RPMI7951 (cell line): ENCODE measurements at places on chromosomes 16 and 17.

DNA sequence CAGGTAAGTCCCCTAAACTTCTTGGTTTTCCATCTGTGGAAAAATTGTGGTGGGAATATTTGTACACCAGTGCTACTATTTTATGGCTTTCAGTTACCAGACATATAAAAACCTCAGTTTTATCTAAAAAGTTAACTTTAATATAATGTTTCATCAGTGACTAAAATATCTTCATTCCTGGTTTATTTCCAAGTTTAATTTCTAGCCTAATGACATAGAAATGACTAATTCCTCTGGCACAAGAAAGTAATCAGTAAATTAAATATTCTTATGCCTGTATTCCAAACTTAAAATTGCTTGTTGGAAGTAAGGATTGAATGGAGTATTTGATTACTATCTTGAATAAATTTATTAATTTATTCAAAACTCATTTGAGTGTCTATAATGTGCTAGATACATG, 757.0 kb downstream of the CDH11 start:
- no peak for DNase-seq

GRCh38 chr17:40598619-40599467, 33.6 kb upstream of the CCR7 start:
- DNase-seq: no peak

- no peak for DNase-seq
These were observed 103.5 kb downstream of the ABCC1 start for GRCh38 chr16:16052916-16053315.

DNA sequence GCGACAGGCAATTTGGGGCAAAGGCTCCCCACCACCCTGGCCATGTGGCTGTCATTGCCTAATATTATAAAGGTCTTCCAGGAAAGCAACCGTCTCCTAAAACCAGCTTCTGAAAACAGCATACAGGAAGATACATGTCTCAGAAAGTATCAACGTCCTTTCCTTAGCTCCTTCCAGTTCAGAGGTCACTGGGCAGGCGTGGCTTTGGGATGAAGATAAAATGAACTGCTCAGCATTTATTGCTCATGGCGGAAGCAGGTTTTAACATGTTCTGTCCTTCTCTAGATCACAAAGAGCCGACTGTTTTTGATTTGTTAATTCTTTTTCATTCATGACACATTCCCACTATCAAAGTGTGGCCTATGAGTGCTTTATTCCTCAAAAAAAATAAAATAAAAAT, 8.0 kb downstream of the CFAP20 start:
- no peak for DNase-seq

DNA sequence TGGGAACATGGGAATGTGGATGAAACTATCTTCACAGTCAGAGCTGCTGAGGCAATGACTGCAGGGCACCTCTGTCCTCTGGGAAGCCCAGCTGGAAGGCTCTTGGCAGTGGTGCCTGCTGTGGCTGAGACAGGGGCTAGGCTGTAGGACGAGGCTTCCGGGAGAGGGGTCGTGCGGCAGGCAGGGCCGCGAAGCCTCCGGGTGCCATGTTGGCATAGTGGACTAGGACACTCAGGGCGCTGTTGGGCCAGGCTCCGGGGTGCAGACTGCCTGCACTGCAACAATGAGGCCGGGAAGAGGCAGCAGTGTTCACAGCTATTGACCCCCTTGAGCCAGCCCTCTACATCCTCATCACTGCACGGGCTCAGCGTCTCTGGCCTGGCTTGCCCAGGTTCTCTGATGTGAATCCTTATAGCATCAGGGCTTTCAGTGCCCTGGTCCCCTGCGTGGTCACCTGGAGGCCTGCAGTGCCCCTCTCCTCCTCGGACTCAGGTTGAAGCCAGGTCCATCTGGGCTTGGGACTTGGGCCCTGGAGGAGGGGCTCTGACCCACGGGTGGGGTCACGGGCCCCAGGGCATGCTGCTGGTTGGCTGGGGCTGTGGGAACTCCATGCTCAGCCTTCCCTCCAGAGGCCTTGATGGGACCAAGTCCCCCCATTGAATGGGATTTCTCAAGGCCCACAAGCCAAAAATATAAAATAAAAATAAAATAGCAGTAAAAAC, 91.6 kb downstream of the TNFRSF13B start:
- DNase-seq: no peak

- peak; percentile 56 for DNase-seq
These were observed 51.3 kb downstream of the ZFP90 start for GRCh38 chr16:68590201-68590994.

DNA sequence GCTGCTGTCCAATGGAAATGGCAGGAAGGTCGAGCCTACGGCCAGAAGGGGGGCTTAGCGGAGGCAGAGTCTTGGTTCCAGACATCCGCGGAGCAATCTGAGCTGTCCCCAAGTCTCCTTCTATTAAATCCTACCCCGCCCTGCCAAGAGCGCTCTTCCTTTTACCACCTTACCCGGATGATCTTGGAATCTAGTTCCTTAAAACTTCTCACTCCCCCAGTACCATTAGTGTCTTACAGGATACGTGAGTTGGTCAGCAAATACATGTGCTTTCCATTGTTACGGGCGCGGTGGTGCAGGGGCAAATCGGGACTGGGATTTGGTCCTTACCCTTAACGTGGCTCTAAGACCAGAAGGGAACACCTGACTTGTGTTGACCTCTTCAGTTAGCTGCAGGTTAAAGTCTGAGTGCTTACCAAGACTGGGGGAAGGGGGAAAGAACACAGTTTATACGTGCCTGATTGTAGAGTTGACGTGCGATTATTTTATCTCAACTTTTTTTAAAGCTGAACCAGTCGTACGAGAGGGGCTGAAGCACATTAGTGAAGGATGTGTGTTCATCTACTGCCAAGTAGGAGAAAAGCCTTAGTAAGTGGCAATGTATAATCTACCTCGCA, 495 bp downstream of the TXNDC17 start:
- DNase-seq: no peak

DNA sequence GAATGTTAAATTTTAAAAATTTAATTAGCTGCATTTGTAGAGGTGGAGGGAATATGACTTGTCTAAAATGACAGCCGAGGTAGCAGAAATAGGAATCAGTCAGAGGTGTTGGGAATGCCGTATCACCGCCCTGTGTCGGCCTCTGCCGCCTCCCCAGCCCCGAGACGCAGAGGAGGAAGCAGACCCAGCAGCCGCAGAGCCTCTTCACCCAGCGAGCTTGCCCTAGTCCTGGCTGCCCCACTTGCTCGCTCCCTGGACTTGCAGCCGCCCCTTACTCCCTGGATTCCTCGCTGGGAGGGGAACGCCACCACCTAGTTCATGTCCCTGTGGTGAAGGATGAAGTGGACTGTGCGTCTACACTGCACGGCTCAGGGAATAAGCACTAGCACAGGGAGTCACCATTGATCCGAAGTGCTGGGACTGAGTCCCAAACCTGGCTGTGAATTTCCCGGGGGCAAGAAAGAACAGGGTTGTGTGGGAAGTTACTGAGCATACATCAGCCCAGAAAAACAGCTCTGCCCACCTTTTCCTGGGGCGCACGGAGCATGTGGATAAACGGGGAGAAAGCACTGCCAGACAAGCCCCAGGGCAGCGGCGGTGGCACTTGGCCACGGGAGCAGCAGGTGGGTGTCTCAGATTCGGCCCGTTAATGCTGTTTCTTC, 76.8 kb downstream of the RPTOR start:
- no peak for DNase-seq

GRCh38 chr16:85872734-85873133, 26.2 kb upstream of the IRF8 start:
- DNase-seq: no peak

- DNase-seq: peak; percentile 83
These were observed 181.2 kb upstream of the AXIN2 start for GRCh38 chr17:65742403-65743307.

DNA sequence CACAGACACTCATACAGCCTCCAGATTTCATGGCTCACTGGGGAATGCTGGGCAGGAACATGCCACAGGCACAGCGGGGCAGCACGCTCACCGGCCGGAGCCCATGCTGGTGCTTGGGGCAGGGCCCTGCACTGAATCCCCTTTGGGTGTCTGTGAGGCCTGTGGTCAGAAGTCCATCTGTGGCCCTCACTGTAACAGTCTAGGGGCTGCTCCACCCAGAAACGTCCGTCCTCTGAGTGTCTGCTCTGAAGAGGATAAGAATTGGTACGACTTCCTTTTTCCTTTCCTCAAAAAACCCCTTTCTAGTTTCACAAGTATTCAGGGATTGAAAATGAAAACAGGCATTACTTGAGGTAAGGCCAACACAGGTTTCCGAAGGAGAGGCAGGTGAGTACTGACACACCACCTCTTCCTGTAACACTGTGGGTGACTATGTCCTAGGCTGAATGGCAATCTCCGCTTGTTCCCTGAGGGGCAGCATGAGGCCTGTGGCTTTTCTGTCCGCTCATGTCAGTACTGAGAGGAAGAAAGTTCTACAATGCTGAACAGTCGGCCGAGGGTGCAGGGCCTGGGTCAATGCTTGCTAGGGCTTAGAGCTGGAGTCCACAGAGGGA, 42.5 kb downstream of the TMEM11 start:
- no peak for DNase-seq

- DNase-seq: peak; percentile 45
These were observed 71.8 kb downstream of the PRKCA start for GRCh38 chr17:66373944-66374817.

DNA sequence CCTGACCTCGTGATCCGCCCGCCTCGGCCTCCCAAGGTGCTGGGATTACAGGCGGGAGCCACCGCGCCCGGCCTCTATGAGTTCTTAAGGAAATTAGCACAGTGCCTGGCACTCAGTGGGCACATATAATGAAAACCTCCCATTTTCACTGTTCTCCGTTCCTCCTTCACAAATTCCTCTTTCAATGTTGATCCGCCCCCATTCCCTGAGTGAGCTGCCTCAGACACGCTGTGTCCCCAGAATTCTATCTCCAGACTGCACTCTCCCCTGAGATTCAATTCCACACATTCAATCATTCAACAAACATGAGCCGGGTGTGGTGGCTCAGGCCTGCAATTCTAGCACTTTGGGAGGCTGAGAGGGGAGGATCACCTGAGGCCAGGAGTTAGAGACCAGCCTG, 7.0 kb downstream of the P2RX1 start:
- no peak for DNase-seq

DNA sequence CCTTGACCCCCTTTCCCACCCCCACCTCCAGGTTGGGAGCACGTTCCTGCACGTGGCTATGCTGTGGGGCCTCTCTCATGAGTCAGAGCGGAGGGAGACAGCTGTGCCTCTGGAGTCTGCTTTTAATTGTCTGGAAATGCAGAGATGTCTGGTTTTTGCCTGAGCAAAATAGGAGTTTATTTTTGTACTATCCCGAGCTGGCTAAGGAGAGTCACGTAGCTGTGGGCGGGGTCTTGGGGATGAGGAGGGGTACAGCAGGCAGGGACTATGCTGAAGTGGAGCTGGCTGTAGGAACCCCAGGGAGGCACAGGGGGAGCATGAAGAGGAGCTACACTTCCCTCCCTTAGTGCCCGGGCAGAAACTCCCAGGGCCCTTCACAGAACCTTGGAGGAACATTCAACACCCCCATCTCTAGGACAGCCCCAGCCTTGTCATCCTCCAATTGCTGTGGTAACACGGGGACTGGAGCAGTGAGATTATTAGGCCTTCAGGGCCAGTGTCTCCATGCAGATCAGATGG, 44.7 kb upstream of the LGALS9 start:
- DNase-seq: peak; percentile 51

GRCh38 chr17:3771140-3771539, 29.8 kb downstream of the ITGAE start:
- DNase-seq: no peak

GRCh38 chr17:8494506-8495111, 58.9 kb downstream of the NDEL1 start:
- DNase-seq: no peak

DNA sequence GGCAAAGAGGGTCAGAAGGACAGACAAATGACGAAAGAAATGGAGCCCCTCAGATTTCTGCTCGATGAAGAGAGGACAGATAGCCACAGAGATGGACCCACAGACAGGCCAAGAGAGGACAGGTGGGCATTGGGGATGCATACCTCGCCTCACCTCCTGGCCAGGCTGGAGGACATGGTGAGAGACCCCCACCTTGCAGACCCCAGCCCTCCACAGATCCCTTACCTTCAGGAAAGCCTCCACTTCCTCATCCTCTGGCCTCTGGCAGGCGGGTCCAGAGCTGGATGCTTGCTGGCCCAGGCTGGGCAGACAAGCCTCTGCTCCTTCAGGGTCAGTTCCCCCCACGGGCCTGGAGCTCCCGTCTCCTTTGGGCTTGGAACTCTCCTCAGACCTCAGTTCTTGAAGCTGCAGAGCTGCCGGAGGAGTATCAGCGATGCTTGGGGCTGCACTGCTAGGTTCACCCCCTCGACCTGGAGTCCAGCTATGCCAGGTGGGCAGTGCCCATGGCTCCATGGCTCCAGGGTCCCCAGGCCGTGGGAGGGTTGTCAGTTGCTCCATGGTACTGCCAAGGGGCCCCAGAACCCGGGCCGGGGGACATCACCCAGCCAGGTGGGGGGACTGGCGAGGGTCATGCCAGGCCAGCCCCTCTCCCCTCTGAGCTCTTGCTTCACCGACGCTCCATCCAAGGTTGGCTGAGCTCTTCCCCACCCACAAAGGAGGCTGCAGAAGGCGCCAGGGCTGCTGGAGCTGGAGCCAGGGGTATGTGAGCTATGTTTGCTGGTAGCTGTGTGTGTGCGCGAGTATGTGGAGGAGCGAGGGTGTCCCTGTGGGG, 1.0 kb downstream of the TSPOAP1 start:
- no peak for DNase-seq

DNA sequence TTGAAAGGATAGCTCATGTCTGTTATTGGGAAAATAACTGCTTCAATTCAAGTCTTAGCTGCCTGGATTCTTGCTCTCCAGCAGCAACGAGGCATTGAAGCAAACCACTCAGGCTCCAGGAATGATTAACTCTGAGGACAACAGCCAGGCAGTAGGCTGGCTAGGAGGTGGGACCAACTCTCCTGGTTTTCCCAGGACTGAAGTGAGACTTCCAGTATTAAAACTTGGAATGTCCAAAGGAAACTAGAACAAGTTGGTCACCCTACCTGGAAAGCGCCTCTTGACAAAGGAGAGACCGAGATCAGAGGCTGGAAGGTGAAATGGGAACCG, 100.7 kb downstream of the SALL1 start:
- no peak for DNase-seq

- DNase-seq: peak; percentile 39
These were observed 623 bp downstream of the MBTPS1 start for GRCh38 chr16:84115919-84116719.

DNA sequence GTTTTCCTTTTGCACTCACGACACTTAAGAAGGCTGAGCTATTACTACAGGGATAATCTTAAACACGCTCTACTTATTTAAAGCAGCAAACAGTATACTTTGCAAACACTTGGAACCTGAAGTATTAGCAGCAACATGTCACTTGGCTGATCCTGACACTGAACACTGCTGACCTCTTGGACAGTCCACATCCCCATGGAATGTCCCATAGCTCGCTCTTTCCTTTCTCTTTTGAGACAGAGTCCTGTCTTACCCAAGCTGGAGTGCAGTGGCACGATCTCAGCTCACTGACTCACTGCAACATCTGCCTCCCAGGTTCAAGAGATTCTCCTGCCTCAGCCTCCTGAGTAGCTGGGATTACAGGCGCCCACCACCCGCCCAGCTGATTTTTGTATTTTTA, 26.4 kb downstream of the SMYD4 start:
- no peak for DNase-seq
